COLO829 (cell line): ENCODE measurements at places on chromosomes 13 and 19.

- no peak for DNase-seq
These were observed 9.4 kb downstream of the LTBP4 start for GRCh38 chr19:40610396-40611064.

DNA sequence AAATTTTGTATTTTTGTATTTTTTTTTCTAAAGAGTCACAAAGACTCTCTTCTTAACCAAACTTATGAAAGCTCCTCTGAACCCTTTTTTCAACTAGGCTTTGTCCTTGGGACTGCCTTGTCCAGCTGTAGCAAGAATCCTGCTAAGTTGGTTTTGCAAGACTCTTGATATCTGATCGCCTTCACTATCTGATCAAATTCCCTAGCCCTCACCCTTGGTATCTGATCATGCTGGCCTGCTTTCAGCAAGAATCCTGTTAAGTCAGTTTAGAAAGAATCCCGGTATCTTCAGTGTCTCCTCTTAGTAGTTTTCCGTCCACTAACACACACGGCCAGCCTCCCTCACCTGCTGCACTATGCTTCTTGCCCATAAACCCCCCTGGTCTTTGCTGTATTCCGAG lies 1.9 kb upstream of the SIGLEC5 start:
- no peak for DNase-seq

DNA sequence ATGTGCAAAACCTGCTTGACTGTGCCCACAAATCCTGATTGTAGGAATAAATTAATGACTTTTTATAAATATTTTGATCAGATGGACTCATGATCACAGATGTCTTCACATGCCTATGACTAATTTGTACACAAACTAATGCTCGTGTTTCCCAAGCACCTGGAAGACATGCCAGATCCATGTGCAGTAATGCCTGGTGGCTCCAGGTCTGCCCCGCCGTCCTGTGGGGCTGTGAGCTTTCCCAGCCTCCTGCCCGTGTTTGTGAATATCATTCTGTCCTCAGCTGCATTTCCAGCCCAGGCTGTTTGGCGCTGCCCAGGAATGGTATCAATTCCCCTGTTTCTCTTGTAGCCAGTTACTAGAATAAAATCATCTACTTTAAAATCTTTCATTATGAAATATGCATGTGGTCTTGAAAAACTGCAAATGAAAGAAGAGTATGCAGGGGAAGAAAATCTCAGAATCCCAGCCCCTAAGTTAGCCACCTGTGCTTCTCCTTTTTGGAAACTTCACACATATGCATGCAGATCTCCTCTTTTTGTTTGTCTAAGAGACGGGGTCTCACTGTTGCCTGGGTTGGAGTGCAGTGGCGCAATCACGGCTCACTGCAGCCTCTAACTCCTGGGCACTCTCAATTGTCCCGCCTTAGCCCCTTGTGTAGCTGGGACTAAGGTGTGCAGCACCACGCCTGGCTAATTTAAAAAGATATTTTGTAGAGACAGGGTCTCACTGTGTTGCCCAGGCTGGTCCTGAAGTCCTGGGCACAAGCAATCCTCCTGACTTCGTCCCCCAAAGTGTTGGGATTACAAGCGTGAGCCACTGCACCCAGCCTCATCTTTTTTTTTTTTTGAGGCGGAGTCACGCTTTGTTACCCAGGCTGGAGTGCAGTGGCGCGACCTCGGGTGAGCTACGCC lies 6.2 kb downstream of the RPL28 start:
- DNase-seq: no peak

- no peak for DNase-seq
These were observed 78.6 kb downstream of the ABCC4 start for GRCh38 chr13:95222733-95223018.

- DNase-seq: no peak
These were observed 50.5 kb upstream of the KCTD15 start for GRCh38 chr19:33746159-33746558.

DNA sequence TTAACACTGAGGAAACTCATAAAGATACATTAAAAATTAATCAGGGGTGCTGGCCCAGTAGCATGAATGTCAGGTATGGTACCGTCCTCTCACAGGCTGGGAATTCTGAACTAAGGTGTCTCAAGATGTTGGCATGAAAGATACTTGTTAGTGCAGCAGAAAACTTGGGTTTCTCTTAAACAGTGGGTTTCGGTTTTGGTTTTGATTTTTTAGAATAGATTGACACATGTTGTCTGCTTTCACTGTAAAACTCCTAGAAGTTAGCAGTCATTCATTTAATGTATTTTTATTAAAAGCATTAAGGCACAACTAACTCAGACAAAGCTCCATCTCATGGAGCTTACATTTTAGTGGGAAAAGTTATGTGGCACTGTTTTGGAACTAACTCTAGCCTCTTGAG lies 3.5 kb upstream of the OBI1 start:
- DNase-seq: no peak

GRCh38 chr13:84208246-84208910 lies 326.1 kb upstream of the SLITRK1 start:
- no peak for DNase-seq

GRCh38 chr13:76646946-76647345 lies 239.3 kb downstream of the KCTD12 start:
- no peak for DNase-seq

GRCh38 chr19:11180346-11180745 lies 17.0 kb downstream of the KANK2 start:
- no peak for DNase-seq

GRCh38 chr13:22082030-22082429 lies 411.2 kb downstream of the FGF9 start:
- DNase-seq: no peak

GRCh38 chr13:77353995-77354394 lies 27.1 kb upstream of the MYCBP2 start:
- DNase-seq: no peak

GRCh38 chr13:28475916-28476725 lies 18.8 kb downstream of the FLT1 start:
- DNase-seq: peak; percentile 50

GRCh38 chr19:38425810-38426466 lies at the start of gene RASGRP4:
RASGRP4 (minus strand) TSS chr19:38426219; CDS start chr19:38426091, 128 bp downstream.
- no peak for DNase-seq

DNA sequence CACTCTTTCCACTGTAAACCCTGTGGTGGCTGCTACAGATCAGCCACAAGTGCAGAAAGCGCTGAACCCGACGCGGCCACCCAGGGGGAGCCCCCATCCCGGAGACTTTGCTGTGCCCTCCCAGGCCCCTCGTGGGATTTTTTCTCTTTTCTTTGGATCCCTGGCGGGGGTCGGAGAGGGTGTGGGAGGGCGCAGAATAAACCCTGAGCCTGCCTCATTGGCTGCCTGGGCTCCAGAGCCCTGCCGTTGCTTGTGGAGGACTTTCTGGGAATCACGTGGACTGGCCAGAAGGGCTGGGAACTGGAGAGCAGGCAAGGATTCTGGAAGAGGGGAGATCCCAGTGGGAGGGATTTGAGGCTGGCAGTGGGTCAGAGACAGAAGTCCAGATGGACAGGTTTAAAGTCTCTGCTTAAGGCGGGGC lies 24.9 kb downstream of the GADD45B start:
- no peak for DNase-seq

DNA sequence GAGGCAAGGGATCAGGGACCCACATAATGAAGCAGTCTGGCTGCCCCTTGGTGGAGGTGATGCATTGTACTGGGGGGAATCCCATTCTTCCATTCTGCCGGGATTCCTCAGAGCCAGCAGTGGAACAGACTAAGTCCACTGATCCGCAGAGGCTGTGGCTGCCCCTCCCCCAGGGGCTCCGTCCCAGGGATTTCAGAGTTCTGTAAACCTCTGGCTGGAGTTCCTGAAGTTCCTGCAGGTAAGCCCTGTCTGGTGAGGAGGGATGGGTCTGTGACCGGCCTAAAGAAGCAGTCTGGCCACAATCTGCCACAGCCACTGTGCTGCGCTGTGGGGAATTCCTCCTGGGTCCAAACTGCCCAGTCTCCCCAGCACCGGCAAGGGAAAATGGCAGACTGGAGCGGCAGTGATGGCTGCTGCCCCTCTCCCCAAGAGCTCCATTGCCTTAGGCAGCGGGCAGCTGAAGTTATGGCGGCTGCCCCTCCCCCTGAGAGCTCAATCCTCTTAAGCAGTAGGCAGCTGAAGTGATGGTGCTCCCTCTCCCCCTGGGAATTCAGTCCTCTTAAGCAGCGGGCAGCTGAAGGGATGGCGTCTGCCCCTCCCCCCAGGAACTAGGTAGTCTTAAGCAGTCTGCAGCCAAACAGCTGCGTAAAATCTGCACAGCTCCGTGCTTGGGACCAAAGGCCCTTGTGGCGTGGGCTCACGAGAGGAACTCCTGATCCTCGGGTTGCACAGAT lies 155.7 kb downstream of the PCDH17 start:
- DNase-seq: no peak

DNA sequence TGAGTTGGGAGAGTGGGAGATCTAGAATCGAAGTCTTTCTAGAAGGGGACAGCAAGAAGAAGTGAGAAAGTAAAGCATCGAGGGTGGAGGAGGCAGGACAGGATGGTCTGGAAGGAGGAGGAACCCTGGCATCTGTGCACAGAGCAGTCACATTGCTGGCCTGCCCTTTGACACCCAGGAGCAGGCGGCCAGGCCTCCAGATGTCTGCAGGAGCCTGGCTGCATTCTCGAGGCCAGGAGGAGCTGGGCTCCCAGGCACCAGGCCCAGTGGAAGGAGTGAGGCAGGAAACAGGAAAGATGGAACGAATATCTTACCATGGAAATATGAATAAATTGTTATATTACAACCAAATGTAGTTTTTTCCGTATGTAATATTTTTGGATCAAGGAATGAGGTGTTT lies 27.7 kb upstream of the ARGLU1 start:
- DNase-seq: no peak

DNA sequence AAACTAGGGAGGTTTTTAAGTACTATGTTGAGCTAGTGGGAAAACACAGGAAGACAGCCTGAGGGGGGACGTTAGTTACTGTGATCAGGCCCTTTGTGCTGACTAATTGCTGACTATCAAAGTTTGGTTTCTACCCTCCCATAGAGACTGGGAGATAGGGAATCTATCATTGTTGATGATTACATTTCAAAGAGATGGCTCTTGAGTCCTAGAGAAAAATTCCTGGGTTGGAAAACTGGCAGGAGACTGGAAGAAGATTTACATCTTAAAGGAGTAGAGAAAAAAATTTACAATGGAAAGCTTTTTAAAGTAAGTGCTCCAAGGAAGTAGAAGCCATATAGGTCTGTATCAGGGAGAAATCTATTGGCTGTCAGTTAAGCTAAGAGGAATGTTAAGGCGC lies 522.0 kb upstream of the KLHL1 start:
- DNase-seq: no peak

GRCh38 chr19:32611161-32611560 lies 30.2 kb downstream of the PDCD5 start:
- DNase-seq: no peak

- DNase-seq: peak; percentile 91
These were observed 434 bp upstream of the ETFB start for GRCh38 chr19:51366389-51367254.

DNA sequence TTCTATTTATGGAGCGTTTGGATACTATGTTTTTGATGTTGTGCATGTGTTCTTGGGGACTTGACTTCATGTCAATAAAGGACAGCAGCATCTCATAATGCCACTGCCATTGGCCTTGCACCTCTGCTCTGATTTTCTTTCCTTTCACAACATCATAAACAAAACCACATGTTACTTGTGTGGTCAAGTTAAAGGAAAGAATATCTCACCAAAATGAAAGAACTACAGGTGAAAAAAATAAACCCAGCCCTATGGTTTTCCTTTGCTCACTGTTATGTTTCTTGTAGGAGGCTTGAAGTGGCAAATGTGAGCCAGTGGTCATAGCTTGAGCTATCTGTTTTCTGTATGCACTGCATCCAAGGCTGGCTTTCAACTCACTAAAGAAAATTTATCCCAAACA lies 240.4 kb downstream of the KCNRG start:
- DNase-seq: no peak

DNA sequence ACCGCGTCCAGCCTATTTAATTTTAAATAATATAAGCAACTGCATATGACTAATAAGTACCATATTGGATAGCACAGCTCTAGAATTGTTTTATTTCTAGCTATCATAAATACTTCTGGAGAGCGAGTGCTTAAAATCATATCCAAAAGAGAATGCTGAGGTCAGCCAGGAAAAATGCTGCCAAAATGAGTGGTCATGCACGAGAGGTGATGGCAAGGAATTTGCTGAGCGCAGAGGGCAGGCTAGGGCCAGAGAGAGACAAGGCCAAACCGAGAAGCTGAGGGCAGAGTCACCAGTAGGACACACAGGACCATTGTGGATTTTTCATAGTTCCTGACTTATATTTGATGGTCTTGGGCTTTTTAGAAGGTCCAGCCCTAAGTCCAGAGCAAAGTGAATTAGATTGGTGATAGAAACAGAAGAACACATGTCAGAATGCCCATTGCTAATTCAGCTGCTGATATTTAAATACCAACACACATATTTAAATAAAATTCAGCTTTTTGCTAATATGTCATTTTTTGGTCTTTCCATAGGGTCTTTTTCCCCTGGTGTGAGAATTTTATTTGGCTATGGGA lies 33.6 kb upstream of the UBL3 start:
- peak; percentile 66 for DNase-seq

GRCh38 chr19:6472713-6473112 lies 8.6 kb downstream of the CRB3 start:
- DNase-seq: no peak

- DNase-seq: no peak
These were observed 3.1 kb downstream of the ADGRE1 start for GRCh38 chr19:6890401-6890913.

GRCh38 chr13:99075268-99076191 lies 97.7 kb upstream of the DOCK9 start:
- DNase-seq: no peak

DNA sequence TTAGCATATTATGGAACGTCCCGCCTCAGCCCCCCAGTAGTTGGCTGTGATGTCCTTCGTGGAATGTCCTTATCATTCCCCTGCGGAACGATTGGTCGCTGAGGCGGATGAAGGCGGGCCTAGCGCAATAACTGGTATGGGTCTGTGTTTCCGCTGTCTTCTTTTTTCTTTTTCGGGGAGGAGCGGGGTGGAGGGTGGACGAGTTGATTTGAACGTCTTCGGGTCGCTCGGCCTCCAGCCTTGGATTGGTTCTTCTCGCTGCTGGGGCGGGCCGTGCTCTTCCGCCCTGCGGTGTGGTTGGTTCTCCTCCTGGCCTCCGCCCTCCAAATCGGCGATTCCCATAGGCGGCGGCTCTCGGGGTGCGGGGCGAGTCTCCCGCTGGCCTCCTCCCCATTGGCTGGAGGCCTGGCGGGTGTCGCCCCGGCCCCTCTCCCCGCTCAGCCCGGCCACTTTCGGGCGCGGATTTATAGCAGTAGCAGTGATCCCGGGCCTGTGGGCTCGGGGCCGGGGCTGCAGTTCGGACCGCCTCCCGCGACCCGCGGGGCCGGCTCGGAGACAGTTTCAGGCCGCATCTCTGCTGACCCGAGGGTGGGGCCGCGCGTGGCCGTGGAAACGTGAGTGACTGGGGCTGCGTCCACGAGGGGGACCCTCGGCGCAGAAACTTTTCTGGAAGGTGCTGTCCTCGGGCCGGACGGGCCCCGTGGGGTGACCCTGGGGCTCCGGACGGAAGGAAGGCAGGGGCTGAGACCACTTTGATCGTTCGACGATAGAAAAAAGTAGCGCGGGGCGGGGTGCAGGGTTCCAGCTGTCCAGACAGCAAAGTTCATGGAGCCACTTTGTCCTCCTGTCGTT lies 2.1 kb downstream of the ING1 start:
- peak; percentile 92 for DNase-seq

GRCh38 chr19:30046522-30046921 lies 104.5 kb downstream of the URI1 start:
- no peak for DNase-seq
